Brain (organoid and tissue), 16 donors: ENCODE measurements at places on chromosomes 4 and X.

DNA sequence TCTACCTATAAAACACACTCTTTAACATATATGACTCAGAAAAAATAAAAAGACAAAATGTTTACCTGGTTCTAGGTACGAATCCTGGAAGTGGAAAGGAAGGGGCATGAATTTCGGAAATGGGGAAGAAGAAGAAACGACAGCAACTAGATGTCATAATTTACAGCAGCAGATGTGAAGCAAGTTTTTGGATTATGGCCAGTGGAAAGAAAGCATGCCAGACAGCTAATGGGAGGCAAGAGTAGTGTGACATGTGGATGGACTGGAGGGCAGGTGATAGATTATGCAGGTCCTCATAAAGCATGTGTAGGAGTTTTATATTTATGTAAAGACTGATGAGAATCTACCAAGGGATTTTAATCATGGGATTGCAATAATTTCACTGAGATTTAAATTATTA lies 279.0 kb upstream of the TACR3 start:
- DNase-seq: no peak

- DNase-seq: no peak
These were observed 102.3 kb downstream of the ANKRD50 start for GRCh38 chr4:124610211-124610610.

- DNase-seq: no peak
These were observed 120.2 kb upstream of the WDFY3 start for GRCh38 chr4:85086721-85087120.

GRCh38 chrX:152480269-152481212 lies 29.4 kb upstream of the GABRA3 start:
- DNase-seq: no peak

DNA sequence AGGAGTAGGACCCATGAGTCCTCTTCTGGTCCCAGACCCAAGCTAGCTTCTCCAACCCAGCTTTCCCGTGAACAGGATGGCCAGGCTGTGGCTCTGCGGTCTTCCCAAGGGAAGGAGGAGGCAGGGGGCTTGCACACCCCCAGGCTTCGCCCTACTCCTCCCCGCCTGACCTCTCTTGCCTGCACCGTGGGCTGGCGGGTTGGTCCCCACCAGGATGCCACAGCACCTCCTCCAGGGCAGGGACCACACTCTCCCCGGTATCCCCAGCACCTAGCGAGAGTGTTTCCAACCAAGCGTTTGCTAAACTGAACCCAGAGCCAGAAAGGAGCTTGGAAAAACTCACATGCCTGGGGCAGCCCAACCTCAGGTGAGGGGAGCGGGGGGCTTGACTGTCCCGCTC lies 9.0 kb upstream of the S100P start:
- DNase-seq: no peak

GRCh38 chrX:38403834-38404233 lies 51.4 kb downstream of the OTC start:
- DNase-seq: no peak

DNA sequence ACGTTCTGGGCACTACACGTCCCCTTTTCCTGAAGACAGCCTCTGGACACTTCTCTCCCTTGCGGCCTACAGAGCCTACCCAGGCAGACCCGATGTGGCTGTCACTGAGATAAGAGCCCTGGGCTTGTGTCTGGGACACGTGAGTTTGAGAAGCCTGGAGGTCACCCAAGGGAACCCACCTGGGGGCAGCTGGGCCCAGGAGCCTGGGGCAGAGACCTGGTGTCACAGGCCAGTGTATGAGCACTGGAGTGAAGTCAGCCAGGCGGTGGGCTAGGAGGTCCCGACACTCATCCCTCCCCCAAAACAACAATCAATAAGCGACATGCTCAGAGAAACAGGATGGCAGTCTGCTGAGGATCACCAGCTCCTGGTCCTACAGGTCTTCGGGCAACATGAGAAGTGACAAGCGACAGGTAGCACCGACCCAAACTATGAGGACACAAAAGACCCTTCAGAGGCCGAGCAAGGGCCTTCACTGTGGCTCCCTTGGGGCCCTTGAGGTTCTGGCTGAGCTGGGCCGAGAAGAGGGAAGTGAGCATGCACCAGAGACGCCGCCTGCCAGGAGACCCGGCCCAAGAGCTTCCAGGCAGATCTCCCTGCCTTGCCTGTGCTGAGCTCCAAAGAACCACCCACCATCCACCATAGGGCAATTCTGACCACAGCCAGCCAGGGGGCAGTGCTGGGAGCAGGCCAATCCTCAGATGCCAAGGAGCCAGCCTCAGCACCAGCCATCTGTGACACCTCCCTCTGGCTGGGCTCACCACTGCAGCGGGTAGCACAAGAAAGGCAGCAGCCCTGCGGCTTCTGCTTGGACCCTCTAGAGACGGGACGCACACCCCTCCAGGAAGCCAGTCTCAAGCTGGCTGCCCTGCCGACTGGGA lies 11.0 kb upstream of the DUSP9 start:
- no peak for DNase-seq

DNA sequence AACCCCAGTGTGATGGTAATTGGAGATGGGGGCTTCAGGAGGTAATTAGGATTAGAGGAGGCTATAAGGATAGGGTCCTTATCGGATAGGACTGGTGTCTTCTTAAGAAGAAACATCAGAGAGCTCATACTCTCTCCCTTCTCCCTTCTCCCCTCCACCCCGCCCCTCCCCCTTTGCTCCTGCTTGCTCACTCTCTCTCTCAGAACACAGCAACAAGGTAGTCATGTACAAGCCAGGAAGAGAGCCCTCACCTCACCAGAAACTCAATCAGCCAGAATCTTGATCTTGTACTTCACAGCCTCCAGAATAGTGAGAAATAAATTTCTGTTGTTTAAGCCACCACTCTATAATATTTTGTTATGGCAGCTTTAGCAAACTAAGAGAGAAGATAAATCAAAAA lies 4.5 kb downstream of the DDX60L start:
- DNase-seq: no peak

DNA sequence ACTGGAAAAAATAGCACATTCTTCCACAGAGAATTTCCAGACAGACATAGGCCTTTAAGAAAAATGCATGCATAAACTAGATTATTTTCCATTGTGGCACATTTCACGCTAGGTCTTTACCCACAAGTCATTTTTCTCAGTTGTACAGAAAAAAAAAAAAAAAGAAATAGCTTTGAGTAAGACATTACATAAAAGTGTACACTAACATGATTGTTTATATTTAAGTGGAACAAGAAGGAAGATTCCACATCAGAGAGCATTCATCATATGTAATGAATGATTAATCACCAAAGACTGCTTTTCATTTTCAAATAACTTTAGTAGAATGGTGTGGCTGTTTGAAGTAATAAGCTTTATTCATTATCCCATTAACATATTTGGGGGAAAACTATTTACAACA lies 1270.2 kb upstream of the AGA start:
- no peak for DNase-seq

DNA sequence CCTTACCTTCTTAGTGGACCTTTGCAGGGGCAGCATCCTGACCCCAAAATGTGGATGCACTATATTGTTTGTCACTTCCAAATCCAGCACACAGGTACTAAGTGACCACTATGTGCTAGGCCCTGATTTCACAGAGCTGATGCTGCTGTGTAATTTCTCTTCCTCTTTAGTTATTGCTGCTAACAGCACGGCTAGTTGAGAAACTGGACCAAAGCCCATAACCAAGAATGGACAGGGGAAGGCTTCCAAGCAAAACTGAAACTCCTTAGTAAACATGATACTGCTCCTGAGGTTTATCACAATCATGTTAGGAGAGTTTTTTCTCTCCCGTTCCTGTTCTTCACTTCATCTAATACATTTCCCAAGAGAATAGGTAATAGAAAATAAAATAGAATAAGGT lies 172.9 kb upstream of the TTC29 start:
- no peak for DNase-seq

GRCh38 chrX:1262369-1262768 lies 6.2 kb upstream of the CSF2RA start:
- no peak for DNase-seq

DNA sequence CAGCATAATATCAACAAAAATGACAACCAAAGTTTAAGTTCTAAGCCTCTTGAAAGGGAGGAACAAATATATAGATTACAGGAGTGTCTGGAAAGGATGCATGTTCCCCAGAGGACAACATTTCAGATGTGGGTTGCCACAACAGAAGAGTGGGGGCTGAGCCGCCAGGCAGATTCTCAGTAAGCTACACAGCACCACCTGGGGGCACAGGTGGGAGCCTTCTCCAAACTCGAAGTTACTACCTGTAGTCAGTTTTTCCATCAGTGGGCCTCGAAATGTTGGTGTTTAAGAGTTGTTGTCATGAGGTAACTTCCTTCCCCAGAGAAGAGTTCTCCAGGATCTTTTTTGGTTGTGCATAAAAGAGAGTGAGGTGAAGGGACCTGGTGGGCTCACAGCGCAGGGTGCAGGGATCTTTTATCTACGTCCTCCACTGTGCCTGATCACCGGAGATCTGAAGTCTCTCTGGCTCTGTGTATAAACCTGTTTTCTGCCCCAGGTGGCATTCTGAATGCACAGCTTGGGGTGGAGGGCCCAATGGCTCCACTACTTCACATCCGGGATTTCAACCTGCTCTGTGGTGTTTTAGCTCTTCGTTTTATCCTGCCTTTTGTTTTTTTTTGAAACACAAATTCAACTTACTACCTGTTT lies 58.4 kb upstream of the STS start:
- DNase-seq: peak; percentile 10

GRCh38 chrX:140767646-140768045 lies 58.1 kb downstream of the LINC00632 start:
- DNase-seq: no peak

GRCh38 chrX:79159800-79160199 lies 15.3 kb downstream of the GPR174 start:
- no peak for DNase-seq

- no peak for DNase-seq
These were observed 4.5 kb downstream of the HHIP start for GRCh38 chr4:144650311-144651005.

DNA sequence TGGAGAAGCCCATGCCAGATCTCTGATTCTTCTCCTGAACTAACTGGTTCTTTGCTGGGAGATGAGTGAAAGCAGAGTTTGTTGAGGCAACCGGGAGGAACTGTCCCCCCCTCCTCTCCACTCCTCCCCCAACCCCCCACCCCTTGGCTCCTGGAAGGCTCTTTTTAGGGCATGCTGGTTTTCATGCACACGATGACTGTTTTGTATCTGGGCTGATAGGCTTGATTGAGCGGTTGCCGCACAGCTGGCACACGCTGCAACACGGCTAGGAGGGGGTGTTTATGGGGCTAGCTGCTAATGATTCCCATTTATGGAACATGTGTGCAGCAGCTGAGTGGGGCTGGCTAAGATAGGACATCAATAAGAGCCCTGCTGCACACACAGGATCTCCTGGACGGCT lies 137.2 kb downstream of the SMIM20 start:
- no peak for DNase-seq

- no peak for DNase-seq
These were observed 36.2 kb downstream of the ARHGAP10 start for GRCh38 chr4:147768113-147768512.

DNA sequence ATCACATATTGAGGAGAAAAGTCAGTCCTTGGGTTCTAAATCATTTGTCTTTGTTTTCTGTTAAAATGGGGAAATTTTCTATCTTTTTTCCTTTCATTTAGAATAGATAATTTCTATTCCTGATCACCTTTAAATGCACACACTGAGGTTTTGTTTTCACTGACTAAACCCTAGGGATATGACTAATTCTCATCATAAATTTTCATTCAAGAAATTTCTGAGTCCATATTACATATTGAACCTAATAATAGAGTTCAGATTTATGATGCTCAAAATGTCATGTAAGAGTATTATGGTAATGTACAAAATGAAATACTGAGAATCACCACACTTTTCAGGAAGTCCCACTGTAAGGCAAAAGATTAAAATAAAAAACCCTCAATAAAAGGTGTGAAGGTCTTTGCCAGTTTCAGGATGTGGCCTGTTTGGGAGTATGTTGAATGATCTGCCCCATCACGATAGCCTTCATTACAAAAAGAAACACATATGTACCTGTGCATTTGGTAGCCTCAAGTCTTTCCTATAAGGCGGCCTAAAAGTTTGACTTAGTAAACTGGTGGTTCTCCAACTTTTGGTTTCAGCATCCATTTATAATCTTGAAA lies 49.4 kb downstream of the LEF1 start:
- no peak for DNase-seq

DNA sequence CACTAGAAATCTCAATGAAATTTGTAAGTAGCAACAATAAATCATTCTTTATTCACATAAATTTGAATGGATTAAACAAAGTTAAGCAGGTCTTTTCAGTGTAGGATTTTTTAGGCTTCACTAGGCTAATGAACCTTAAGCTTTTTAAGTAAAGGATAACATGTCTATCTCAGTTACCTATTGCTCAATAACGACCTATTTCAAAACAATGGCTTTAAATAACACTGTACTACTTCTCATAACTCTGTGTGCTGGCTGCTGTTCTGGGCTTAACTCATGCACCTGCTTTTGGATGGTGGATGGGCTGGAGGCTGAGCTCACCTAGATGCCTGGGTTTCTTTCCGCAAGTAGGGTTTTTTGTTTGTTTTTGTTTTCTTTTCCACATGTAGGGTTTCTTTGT lies 495.0 kb upstream of the SLIT2 start:
- DNase-seq: no peak

- peak; percentile 81 for DNase-seq
These were observed 33.7 kb downstream of the IDS start for GRCh38 chrX:149471397-149471796.

- DNase-seq: no peak
These were observed 90.6 kb downstream of the DLG3 start for GRCh38 chrX:70535198-70535597.

DNA sequence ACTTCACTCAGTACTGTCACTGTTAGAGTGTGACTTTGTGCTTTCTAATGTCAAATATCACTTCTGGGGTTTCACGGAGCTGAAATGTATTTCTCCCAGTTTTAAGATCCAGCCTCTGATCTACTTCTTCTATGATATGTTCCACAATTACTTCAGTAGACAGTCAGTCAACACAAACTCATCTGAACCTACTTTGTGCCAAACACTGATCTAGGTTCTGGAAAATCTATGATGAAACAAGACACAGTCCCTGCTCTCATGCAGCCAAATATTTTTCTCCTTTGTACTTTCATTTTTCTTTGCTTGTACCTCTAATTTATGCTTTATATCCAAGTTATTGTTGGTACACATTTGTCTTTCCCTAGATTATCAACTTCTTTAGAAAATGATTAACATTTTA lies 641.3 kb upstream of the FTHL17 start:
- no peak for DNase-seq

GRCh38 chr4:89723096-89723495 lies 113.9 kb downstream of the SNCA start:
- DNase-seq: no peak
